PC-3 (cell line): ENCODE measurements at places on chromosomes 6 and 20. TPM values are rescaled to one million over a fixed set of nuclear protein-coding genes. Genes with fewer than 3 reads are reported as not detected.
A peak's percentile ranks its signal among the peaks of the same experiment; 100 is the strongest.

GRCh38 chr6:28980137-28980851, 24.8 kb downstream of the ZNF311 start:
- H3K27me3 ChIP-seq = no peaks in the 10 kb centered on the region
- peak; percentile 11 for DNase-seq
- peak overlapping the region; percentile 92 for H3K4me3 ChIP-seq
- H3K36me3 ChIP-seq = no peaks in the 10 kb centered on the region
- H3K4me1 ChIP-seq = peaks cover 39% of the 10 kb centered on the region

The HRH3 gene
- total RNA-seq = not detected in 2 replicates

DNA sequence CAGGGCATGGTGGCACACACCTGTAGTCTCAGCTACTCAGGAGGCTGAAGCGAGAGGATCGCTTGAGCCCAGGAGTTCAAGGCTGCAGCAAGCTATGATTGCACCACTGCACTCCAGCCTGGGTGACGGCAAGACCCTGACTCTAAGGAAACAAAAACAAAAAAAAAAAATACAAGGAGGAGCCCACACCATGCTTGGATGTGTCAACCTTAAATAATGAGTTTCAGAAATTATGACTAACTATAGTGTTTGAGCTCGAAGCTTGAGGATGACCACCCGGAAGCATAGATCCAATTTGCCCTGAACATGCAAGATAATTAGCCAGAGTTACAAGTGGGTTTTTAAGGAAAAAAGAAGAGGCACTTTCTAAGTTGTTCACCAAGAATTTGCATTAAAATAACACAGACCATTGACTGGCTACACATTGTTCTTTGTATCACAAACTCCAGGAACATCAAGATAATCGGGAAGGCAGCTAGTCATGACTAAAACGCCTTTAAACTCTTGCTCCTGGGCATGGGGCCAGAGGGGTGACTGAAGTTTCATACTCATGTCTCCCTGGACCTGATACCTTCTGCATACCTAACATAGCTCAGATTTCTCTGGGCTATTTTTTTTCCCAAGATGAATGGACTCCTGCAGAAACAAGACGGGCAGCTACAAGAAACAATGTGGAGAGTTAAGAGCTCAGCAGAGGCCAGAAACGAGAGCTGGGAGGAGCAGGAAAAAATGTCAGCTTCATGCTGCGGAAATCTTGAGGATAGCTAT, 289.6 kb downstream of the PREX1 start:
- peak overlapping the region; percentile 8; the same call in 1 of the 2 replicates for H3K4me3 ChIP-seq
- H3K4me1 ChIP-seq = peaks cover 22% of the 10 kb centered on the region
- peaks cover 39% of the 10 kb centered on the region for H3K27me3 ChIP-seq
- H3K27ac ChIP-seq = peak overlapping the region; percentile 55
- H3K36me3 ChIP-seq = no peaks in the 10 kb centered on the region

The GTSF1L gene
- total RNA-seq = 0.52 TPM in 1 of 2 replicates, not detected in the other

DNA sequence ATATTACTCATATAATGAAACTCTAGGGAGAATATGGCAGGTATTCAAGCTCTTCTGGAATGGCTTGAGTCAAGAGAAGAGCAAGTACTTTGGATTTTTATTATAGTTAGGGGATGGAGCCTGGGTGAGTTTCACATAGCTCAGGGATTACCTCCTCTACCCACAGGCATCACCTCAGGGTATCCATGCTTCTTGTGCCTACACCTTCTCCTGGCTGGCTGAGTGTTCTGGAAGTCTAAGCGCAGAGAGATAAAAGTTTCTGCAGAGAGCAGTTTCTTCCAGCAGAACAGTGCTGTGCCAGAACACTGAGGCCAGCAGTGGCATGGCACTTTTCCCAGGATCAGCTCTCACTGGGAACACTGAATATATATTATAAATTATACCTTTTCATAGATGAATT, 199.7 kb upstream of the KCNQ5 start:
- H3K36me3 ChIP-seq = no peaks in the 10 kb centered on the region
- H3K27me3 ChIP-seq = no peaks in the 10 kb centered on the region
- H3K4me1 ChIP-seq = no peaks in the 10 kb centered on the region
- peak; percentile 33 for DNase-seq
- no peak overlapping the region for H3K27ac ChIP-seq
- H3K4me3 ChIP-seq = no peak overlapping the region

DNA sequence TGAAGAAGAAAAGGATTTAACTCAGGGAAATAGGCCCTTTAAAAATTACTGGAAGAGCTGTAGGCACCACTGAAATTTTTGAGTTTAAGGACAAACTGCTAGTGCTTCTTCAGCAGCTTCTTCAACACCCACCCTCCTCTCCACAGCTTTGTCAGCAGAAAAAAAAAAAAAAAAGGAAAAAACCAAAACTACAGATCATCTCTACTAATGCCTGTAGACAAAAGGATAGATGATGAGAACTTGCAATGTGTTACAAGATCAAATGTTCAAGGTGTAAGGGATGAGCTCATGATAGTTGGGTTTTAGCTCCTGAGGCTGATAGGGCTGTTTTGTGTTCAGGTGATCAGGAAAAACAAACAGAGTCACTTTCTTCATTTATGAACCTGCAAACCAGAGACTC, 55.2 kb upstream of the PREP start:
- no peak overlapping the region for H3K4me3 ChIP-seq
- no peaks in the 10 kb centered on the region for H3K27me3 ChIP-seq
- DNase-seq = no peak
- H3K36me3 ChIP-seq = no peaks in the 10 kb centered on the region
- no peak overlapping the region for H3K27ac ChIP-seq
- H3K4me1 ChIP-seq = peaks cover 18% of the 10 kb centered on the region

DNA sequence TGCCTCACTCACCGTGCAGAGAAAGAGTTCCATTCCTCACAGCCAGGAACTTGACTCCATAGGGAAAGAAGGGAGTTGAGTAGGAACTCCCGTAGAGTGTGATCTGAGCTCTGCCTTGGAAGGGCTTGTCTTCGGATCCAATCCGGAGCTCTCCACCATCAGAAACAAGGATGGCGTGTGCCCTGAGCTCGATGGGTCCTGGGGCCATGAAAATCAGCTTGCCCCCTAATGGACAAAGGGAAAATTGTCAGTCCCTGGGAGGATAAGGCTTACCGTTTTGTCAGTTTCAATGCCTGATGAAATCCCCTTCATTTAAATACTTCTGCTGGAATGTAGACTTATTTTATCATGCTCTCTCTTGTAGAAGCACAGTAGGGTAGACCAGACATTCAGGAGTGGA, 153.3 kb downstream of the PKHD1 start:
- peak; percentile 16 for DNase-seq
- H3K4me3 ChIP-seq = no peak overlapping the region
- no peaks in the 10 kb centered on the region for H3K36me3 ChIP-seq
- no peak overlapping the region for H3K27ac ChIP-seq
- no peaks in the 10 kb centered on the region for H3K4me1 ChIP-seq

DNA sequence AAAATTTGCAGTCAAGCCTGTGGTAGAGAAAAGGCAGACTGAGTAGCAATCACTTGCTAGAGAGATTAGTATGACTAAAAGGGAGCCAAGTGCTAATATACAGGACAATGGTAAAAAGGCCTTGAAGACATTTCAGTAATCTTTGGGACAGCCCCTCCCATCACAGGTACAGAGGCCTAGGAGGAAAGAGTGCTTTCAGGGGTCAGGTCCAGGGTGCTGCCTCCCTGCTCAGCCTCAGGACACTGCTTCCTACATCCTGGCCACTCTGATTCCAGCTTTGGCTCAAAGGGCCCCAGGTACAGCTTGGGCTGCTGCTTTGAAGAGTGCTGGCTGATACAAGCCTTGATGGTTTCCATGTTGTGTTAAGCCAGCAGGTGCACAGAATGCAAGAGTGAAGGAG, 543.5 kb downstream of the MMUT start:
- H3K27me3 ChIP-seq = no peaks in the 10 kb centered on the region
- no peak overlapping the region for H3K27ac ChIP-seq
- peaks cover 34% of the 10 kb centered on the region for H3K4me1 ChIP-seq

- no peak for DNase-seq
- H3K27me3 ChIP-seq = no peaks in the 10 kb centered on the region
- no peaks in the 10 kb centered on the region for H3K4me1 ChIP-seq
Measured at GRCh38 chr6:119196715-119197114, 118.3 kb upstream of the FAM184A start.

GRCh38 chr6:161921602-161922395, 647.9 kb upstream of the AGPAT4 start:
- no peak for DNase-seq
- no peaks in the 10 kb centered on the region for H3K36me3 ChIP-seq
- H3K4me1 ChIP-seq = peaks cover 50% of the 10 kb centered on the region
- H3K27me3 ChIP-seq = no peaks in the 10 kb centered on the region
- H3K4me3 ChIP-seq = no peak overlapping the region
- H3K27ac ChIP-seq = peak overlapping the region; percentile 82

The DLL1 gene
- 0.84 and 1.2 TPM in 2 replicates for total RNA-seq

DNA sequence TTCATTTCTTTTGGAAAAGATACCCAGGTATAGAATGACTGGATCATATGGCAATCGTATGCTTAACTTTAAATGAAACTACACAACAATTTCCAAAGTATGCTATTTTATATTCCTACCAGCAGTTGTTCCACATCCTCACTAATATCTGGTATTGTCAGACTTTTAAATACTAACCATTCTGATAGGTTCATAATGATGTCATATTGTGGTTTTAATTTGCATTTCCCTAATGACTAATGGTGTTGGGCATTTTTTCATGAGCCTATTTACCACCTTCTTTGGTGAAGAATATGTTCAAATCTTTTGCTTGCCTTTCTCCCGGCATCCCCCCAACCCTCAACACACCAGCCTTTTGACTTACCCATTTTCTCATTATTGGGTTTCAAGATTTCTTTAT, 96.2 kb upstream of the HMGN3 start:
- H3K27ac ChIP-seq = no peak overlapping the region
- H3K36me3 ChIP-seq = no peaks in the 10 kb centered on the region
- no peaks in the 10 kb centered on the region for H3K4me1 ChIP-seq
- H3K4me3 ChIP-seq = no peak overlapping the region

DNA sequence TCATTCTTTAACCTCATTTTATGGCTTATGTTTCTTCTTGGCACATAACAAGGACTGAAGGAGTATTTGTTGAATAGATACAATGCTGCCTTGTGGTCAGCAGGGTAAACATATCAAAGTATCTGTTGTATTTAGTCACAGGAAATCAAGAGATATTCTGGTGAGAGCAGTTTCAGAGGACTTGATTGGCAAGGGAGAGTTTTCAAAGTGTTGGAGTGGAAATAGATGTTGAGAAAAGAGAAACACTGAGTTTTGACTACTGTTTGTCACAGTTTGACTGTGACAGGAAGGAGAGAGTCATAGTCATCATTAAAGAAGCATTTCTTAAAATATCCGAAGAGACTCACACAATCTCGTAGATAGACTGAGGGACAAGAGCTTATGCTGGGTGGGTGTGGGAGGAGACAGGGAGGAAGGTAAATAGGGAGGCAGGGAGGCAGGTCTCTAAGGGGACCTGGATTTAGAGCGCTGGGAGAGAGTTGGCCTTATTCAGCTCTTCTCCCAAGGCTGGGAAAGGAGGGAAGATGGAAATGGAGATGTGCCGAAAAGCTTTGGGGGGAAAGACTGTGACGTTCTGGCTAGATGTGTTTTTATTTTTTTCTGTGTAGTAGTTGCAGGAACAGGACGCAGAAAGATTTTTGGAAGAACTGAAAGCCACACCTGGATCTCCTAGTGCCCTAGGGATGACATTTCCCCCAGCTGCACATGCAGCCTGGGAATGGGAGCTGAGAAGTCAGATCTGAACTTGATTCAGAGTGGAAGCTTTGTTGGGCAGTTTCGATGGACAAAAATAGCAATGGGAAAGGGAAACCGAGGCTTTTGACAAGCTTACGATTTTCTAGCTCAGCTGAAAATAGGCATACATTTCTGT, 65.0 kb upstream of the IFNGR1 start:
- H3K4me1 ChIP-seq = peaks cover 19% of the 10 kb centered on the region
- H3K36me3 ChIP-seq = no peaks in the 10 kb centered on the region
- peak overlapping the region; percentile 83 for H3K27ac ChIP-seq
- no peak overlapping the region for H3K4me3 ChIP-seq
- H3K27me3 ChIP-seq = no peaks in the 10 kb centered on the region

- H3K4me1 ChIP-seq = peaks cover 20% of the 10 kb centered on the region
- H3K36me3 ChIP-seq = no peaks in the 10 kb centered on the region
- H3K4me3 ChIP-seq = no peak overlapping the region
- peak overlapping the region; percentile 52; the same call in 1 of the 2 replicates for H3K27ac ChIP-seq
Measured at GRCh38 chr20:37907677-37908401, 4.9 kb downstream of the VSTM2L start.

- no peak overlapping the region for H3K27ac ChIP-seq
- no peaks in the 10 kb centered on the region for H3K36me3 ChIP-seq
- H3K4me3 ChIP-seq = no peak overlapping the region
- no peaks in the 10 kb centered on the region for H3K4me1 ChIP-seq
- DNase-seq = no peak
Measured at GRCh38 chr20:18077157-18077556, 19.4 kb upstream of the OVOL2 start.

DNA sequence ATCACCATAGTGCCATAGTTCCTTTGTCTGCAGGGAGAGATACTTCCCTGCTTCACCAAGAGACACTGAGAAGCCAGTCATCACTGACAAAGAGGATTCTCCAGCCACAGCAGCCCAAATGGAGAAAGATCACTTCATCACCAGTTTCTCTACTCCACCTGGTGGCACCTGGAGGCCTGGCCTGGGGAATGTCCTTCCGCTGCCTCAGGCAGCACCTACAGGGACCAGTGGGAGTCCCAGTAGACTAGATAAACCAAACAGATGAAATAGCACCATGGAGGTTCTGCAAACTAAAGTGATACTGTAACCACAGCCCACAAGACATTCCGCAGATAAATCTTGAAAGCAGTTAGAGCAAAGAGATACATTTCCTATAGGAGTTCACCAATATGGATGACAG, 266.5 kb downstream of the C6orf118 start:
- H3K27ac ChIP-seq = no peak overlapping the region
- H3K36me3 ChIP-seq = no peaks in the 10 kb centered on the region
- no peaks in the 10 kb centered on the region for H3K4me1 ChIP-seq
- peak; percentile 8 for DNase-seq

GRCh38 chr6:68339488-68340131, 295.5 kb upstream of the ADGRB3 start:
- DNase-seq = no peak
- no peaks in the 10 kb centered on the region for H3K36me3 ChIP-seq
- no peaks in the 10 kb centered on the region for H3K27me3 ChIP-seq
- no peak overlapping the region for H3K4me3 ChIP-seq
- no peak overlapping the region for H3K27ac ChIP-seq
- no peaks in the 10 kb centered on the region for H3K4me1 ChIP-seq

- H3K36me3 ChIP-seq = no peaks in the 10 kb centered on the region
- no peak overlapping the region for H3K4me3 ChIP-seq
- no peaks in the 10 kb centered on the region for H3K4me1 ChIP-seq
- no peak for DNase-seq
Measured at GRCh38 chr6:158361961-158362669, 49.9 kb downstream of the TULP4 start.

DNA sequence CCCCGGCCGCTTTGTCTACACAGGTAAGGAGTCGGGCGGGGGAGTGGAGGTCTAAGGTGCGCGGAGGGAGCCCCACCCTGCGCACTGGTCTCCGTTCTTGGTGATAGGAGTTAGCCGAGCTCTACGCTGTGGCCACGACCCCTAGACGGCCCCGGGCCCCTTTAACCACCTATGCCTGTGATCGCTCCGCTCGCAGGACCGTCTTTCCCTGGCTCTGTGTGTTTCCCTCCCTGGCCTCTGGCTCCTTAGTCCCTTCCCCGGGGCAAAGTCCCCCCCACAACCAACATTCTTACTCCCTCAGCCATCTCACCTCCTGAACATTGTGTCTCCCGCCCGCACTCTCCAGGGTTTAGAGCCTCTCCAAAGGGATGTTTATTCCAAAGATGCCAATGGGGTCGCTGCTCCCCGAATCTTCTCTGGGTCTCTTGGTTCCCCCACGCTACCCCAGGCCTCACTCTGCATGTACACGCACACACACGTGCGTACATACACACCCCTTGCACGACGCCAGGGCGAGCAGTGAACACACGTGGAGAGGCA, 50.4 kb downstream of the CPXM1 start:
- H3K27ac ChIP-seq = no peak overlapping the region
- no peak overlapping the region for H3K4me3 ChIP-seq
- no peaks in the 10 kb centered on the region for H3K27me3 ChIP-seq

The COL11A2 gene
- total RNA-seq = 0.58 and 0.63 TPM in 2 replicates
